ENCODE measurements at places on chromosomes 12 and 14.

GRCh38 chr12:77996670-77997069, 166.0 kb downstream of the NAV3 start:
- no peak for DNase-seq

- DNase-seq = no peak
Observed at GRCh38 chr12:55847033-55847432, 4.3 kb upstream of the MMP19 start.

DNA sequence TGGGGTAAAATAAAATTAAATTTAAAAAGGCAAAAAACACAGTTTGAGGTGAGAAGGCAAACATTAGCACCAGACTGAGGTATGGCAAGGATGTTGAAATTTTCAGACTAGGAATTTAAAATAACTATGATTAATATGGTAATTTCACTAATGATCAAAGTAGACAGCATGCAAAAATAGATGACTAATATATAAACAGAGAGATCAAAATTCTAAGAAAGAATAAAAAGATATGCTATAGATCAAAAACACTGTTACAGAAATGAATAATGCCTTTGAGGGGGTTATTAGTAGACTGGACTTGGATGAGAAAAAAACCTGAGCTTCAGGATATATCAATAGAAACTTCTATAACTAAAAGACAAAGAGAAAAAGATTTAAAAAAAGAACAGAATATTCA, 14.4 kb upstream of the GALNT8 start:
- DNase-seq = no peak

DNA sequence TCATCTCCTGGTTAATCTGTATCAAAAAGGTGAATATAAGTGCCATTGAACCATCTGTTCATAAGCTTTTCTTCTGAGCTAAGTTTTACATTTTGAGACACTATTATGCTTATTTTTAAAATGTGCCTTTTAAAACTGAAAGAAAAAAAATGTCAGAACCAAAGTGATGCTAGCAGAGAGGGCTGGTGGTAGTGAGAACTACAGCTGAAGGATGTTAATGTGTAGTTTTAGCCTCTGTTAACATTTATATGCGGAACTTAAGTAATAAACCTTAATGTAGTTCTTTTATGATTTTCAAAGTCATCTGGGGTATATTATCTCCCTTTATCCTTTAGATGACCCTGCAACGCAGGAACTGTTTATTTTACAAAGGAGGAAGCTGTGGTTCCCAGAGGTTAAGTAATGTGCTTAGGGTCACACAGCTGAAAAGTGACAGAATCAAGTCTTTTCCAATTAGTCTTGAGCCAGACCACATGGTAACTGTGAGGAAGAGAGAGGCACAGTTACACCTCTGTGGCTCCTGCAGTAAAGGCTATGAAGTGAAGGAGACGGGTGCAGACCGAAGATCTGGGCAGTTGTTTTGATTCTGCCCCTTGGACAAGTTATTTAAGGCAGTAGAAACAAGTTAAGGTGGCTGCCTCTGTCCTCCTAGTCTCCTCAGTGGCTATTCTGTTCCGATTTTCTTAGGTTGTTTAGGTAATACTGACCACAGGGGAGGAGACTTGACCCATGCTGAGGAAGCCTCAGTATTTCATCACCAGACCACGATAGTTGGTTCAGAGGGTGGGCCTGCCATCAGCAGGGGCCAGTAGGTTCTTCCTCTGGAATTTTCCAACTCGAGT, 23.9 kb downstream of the GNG2 start:
- peak; percentile 20 for DNase-seq

Measured in BE2C (cell line).